ENCODE measurements at places on chromosomes 7 and 10.

DNA sequence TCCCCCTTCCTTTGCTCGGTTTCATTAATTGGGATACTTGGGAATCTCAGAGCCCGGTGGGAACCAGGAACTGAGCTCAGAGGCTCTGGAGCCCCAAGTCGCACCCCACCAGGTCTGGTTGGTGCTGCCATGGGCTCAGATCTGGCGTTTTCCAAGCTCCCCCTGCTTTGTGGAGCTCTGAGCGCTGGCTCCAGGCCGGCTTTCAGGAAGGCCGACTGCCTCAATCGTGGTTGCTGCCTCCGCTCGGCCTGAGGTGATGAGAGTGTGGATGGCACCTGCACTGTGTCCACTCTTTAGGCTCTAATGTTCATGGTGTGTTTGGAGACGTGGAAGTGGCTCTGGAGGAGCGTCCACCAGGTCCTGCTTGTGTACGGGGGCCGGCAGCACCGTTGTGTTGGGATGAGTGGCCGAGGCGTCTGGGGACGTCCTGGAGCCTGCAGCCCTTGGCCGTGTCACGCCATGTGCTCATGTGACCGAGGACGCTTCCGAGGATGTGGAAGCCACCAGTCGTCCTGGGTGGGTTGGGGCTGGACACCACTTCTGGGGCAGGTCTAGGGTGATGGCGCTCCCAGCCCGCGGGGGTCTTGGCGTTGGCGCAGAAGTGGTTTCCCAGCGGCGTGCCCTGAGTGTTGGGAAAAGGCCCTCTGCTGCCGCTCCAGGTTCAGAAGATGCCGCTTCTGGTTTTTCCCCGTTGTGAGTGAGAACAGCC is 8.2 kb downstream of the INPP5A start:
- peaks cover 42% of the 10 kb centered on the region for H3K4me1 ChIP-seq
- H3K36me3 ChIP-seq: peaks cover 5% of the 10 kb centered on the region
- no peak overlapping the region for H3K27ac ChIP-seq
- no peak overlapping the region for H3K4me3 ChIP-seq
- DNase-seq: no peak

DNA sequence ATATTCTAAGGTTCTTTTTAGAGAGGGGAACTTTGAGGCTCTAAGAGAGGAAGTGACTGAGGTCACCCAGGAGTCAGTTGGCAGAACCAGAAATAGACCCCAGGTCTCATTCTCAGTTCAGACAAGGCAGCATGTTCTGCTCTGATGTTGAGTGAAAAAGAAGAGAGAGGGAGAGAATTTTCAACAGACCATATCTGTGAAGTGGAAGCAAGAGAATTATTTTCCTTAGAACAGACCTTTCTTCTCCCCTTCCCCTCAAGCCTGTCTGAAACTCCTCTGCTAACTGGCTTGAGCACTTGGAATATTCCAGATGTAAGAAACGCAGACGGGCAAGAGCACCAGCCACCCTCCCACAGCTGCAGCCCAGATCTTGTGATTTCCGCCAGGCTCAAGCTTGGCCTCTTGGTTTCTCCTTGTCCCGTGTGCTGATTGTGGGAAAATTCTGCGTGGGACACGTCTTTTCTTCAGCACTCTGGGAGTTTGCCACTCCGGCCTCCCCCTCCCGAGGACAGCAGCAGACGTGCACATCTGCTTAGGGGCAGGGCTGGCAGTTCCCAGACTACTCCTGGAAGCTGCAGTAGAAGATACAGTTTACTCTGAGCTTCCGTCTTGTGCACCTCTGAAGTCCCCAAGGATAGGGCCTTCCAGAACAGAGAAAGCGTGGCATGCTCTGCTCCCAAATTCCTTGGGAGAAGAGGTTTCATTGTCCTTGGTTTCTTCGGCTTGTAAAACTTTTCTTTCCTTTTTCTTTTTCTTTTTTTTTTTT is 22.7 kb upstream of the IKZF1 start:
- peaks cover 34% of the 10 kb centered on the region for H3K4me1 ChIP-seq
- peaks cover 6% of the 10 kb centered on the region for H3K27me3 ChIP-seq
- no peak for DNase-seq

GRCh38 chr7:36686499-36686898 is 37.8 kb downstream of the AOAH start:
- H3K27ac ChIP-seq: peak overlapping the region; percentile 74
- peak; percentile 53 for DNase-seq
- no peaks in the 10 kb centered on the region for H3K27me3 ChIP-seq
- peaks cover 70% of the 10 kb centered on the region for H3K4me1 ChIP-seq

- H3K36me3 ChIP-seq: peaks cover 43% of the 10 kb centered on the region
- H3K27me3 ChIP-seq: no peaks in the 10 kb centered on the region
- DNase-seq: no peak
- H3K4me3 ChIP-seq: no peak overlapping the region
- H3K27ac ChIP-seq: no peak overlapping the region
These were observed 31.0 kb downstream of the AHR start for GRCh38 chr7:17329440-17329839.
